ENCODE measurements at places on chromosomes 1 and 21.

DNA sequence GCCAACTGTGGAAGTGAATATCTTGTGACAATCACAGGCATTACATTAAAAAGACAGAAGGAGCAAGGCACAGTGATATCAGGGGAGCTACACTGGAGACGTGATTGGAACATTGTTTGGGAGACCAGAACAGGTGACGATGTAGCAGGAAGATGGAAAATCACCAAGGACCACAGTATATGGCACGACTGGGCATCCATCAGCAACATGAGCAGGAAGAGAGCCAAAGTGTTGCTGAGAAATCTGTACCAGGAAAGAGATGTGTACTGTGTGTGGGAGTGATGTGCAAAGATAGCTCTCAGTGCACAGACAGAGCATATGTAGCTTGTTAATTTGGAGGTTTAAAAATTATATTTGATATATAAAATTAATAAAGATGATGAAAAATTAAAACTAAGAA, 790.6 kb upstream of the ADGRL2 start:
- no peak for DNase-seq

- DNase-seq: no peak
Measured at GRCh38 chr21:17679002-17679600, 66.4 kb upstream of the BTG3 start.

DNA sequence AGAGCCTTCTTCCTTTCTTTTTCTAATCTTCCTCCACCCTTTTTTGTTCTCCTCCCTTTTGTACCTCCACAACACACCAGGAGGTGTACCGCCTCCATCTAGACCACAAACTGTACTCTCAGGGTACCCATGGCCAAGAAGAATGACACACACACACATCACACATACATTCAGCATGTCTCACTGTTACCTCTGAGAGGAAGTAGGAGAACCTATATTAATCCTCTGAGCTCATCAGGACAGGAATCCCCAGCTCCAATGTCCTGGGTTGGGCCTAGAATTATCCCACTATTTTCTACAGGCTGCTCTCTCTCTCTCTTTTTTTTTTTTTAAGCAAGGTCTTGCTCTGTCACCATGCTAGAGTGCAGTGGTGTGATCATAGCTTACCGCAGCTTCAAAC, 36.7 kb downstream of the ATP2B4 start:
- no peak for DNase-seq

GRCh38 chr21:14880922-14881321, 183.9 kb downstream of the NRIP1 start:
- DNase-seq: no peak

- no peak for DNase-seq
Measured at GRCh38 chr1:244447024-244447423, 4.7 kb downstream of the ADSS2 start.

- no peak for DNase-seq
Measured at GRCh38 chr1:200945111-200945510, 50.4 kb downstream of the INAVA start.

GRCh38 chr1:163361123-163361934, 39.6 kb downstream of the NUF2 start:
- DNase-seq: no peak

GRCh38 chr1:60034999-60035398, 38.6 kb downstream of the C1orf87 start:
- DNase-seq: no peak

- DNase-seq: no peak
Measured at GRCh38 chr1:89023026-89023425, 360 bp upstream of the GBP3 start.

- DNase-seq: no peak
Measured at GRCh38 chr21:29826386-29826785, 113.4 kb downstream of the GRIK1 start.

DNA sequence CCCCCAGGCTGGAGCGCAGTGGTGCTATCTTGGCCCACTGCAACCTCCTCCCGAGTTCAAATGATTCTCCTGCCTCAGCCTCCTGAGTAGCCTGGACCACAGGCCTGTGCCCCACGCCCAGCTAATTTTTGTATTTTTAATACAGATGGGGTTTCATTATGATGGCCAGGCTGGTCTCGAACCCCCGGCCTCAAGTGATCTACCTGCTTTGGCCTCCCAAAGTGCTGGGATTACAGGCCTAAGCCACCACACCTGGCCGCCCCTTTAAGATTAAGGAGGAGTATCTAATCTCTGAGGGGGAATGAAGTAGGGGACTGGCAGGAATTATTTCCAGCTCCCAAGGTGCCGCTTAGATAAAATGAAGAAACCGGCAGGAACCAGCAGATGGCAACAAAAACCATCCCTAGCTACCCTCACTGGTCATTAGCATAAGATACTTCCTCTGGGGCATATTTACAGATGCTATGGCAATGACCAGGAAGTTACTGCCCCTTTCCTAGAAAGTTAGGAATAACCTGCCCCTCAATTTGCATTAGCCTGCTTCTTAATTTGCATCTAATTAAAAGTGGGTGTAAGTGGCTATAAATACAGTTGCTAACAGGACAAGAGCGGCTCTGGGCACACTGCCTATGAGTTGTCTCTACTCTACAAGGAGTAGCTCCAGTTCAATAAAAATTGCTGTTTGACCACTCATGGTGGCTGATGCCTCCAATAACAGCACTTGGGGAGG, 7.1 kb upstream of the NSUN4 start:
- DNase-seq: no peak

DNA sequence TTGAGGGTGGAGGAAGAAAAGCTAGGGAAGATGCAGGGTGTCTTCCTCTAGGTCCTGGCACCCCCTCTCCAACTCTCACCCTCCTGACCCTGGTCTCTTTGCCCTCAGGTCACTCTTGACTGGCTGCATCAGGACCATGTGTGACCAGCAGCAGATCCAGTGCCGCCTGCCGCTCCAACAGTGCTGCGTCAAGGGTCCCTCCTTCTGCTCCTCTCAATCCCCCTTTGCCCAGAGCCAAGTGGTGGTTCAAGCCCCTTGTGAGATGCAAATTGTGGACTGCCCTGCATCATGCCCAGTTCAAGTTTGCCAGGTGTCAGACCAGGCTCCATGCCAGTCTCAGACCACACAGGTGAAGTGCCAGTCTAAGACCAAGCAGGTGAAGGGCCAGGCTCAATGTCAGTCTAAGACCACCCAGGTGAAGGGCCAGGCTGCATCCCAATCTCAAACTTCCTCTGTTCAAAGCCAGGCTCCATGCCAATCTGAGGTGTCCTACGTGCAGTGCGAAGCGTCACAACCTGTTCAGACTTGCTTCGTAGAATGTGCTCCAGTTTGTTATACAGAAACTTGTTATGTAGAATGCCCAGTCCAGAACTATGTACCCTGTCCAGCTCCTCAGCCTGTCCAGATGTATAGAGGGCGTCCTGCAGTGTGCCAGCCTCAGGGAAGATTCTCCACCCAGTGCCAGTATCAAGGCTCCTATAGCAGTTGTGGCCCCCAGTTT, 1.8 kb downstream of the KPRP start:
- no peak for DNase-seq

DNA sequence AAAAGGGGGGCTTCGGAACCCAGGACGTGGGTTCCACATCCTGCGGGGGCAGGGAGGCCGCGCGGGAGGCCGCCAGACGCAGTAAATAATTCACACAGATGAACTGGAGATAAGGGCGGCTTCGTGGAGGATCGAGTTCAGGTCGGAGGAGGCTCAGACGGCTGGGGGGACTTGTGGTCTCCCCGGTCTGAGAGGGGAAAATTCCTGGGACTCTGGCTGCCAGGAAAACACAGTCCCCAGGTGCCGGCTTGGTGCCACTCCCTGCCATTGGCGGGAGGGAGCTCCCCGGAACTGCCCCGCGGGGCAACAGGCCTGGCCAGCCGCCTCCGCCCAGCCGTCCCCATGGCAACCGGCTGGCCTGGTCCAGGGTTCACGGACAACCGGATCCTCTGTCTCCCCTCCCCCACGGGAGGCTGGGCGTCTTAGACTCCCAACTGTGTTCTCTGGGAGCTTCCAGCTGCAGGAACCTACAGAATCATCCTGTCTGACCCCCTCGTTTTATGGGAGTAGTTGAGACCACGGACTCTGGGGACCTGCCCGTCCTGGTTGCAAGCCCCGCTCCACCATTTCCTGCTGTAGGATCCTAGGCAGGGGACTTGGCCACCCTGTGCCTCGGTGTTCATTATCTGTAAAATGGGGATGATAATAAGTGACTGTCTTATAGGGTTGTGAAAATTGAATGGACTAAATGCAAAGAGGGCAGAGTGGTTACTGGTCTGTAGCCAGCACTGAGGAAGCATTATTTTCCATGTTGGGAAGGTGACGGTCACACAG, 9.6 kb downstream of the CAMK2N1 start:
- DNase-seq: no peak

- no peak for DNase-seq
Measured at GRCh38 chr1:27489501-27489972, 430 bp downstream of the WASF2 start.

GRCh38 chr1:39261712-39262221, 57.3 kb downstream of the MACF1 start:
- no peak for DNase-seq

- DNase-seq: no peak
Measured at GRCh38 chr1:39899611-39900538, 1.8 kb downstream of the MYCL start.

DNA sequence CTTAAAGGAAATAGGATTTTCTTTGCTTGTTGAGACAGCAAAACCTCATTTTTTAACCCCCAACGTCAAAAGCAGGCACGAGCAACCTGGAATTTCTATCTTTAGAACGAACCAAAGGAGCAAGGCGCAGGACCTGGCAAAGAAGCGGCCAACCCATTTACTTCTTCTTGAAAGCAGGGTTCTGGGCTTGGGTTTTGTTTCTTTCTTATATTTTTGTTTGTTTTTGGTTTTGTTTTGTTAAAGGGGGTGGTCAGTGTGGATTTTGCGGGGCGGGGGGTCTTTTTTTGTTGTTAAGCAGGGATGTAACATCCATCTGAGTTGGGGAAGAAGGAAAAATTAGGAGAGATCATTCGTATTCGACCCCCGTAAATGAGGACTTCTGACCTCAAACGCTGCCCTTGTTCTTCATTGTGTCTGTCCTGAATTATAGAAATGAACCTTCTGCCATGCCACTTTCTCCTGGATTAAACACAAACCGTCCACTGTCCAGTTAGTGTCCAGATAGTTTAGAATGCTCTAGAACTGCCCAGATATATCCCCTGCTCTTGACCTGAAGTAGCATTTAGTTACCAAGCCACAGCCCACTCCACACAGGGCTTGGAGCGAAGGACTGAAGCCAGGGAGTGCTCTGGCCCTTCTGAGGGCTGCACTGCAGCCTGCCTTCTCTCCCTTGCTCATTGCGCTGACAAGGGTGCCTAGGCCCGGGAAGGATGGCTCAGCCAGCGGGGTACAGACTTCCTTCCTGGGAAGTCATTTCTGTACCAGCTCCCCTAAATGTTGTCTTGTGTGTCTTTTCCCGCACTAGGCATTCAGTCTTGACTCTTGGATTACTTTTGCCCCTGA, 909 bp upstream of the APP start:
- no peak for DNase-seq

DNA sequence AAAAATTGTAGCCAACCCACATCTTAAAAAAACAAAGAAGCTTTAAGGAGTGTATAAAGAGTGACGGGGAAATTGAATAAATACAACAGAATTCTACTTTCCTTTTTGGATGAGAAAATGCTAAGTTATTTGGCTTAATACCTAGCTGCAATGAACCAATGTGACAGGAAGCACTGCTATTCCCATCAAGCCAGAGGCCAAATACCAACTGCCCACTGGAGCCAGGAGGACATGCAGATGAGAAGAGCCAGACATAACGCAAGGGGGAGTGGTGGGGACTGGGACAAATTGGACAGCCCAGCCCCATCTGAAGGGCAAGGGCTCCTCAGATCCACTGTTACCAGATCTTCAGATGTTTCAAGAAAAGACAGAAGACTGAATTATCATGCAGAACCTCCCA, 25.7 kb downstream of the DNAJC11 start:
- DNase-seq: no peak

DNA sequence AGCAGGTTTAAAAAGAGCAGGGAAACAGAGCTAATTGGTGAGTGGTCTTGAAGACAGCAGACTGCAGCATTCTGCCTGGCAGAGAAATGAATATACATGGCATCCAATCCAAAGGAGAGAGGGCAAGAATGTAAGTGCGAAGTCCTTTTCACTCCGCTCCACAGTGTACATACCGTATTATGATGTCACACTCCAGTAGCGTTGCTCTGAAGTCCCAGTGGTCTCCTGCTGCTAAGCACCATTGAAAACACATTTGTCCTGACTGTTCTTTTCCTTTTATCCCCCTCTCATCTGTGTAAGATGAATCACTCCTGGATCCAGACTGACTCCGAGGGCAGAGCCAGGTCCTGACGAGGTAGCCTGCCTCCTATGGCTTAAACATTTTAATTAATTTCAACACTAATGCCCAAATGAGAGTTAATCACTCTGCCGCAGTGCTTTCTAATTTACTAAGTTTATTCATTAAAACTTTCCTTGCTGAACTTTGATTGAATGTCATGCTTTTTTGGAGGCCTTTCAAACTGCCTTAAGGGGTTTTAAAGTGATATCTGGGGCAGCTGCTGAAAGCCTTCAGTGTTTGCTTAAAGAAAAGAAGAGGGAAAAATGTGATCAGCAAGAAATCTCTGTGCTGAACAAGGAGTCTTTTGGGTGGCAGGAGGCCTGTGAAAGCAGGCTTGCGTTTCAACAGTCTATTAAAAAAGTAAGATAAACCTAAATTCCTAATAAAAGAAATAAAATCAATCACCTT, 227.2 kb downstream of the ATG4C start:
- no peak for DNase-seq

DNA sequence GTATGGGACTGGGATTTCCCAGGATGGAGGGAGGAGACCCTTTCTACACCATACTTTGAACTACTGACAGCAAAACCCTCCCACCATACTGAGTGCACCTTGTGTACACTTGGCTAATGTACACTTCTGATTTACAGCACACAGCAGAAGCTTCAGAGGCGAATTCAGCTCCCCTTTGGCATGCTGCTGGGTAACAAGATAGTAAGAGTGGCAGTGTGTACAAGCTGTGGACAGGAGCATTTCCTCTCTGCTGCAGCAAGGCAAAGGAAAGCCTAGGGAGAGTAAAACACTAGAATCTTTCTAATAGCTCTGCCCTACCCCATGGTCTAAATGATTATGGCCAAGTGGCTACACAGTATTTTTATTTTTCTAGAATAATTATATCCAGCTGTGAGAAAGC, 83.9 kb upstream of the ARTN start:
- no peak for DNase-seq

GRCh38 chr1:219489636-219490035, 123.3 kb downstream of the ZC3H11B start:
- DNase-seq: no peak

DNA sequence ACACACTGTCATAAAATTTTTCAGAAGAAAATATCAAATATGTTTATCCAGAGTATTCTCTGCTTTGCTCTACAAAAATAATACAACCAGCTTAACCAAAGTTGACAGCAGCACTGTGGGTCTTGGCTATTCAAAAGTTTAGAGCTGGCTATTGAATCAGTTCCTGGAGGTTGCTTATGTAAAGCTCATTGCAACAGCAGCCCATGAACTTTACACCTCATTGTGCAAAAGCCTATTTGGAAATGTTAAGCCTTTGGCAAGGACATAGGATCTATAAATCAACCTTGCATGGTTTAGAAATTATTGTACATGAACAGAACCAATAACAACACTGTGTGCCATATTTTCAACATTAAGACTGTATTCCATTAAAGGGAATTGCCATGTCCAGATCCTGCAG, 714.9 kb downstream of the ADGRL2 start:
- DNase-seq: no peak

GRCh38 chr1:16051039-16051438, 7.5 kb downstream of the CLCNKB start:
- DNase-seq: no peak

All from anterior cingulate cortex (tissue), 58 donors.